ENCODE measurements at places on chromosomes 5 and 9. TPM values are rescaled to one million over a fixed set of nuclear protein-coding genes. Genes with fewer than 3 reads are reported as not detected.

The WNT8A gene
- not detected for total RNA-seq

The EXD3 gene
- 31.7 TPM for total RNA-seq

The ACOT12 gene
- total RNA-seq, result not detected

The MYO10 gene
- total RNA-seq, result 88.0 TPM

The CNTFR gene
- 2.3 TPM for total RNA-seq

The WDR38 gene
- total RNA-seq, result not detected

The CDX1 gene
- total RNA-seq, result 0.31 TPM

The LEAP2 gene
- 2.0 TPM for total RNA-seq

The PLCXD3 gene
- total RNA-seq, result 1.1 TPM

The PCDHGB1 gene
- total RNA-seq, result 2.3 TPM

The PRDM9 gene
- not detected for total RNA-seq

The GBGT1 gene
- 5.2 TPM for total RNA-seq

The TSSK1B gene
- total RNA-seq, result 0.29 TPM

The IFNA2 gene
- not detected for total RNA-seq

The HAVCR1 gene
- 1.2 TPM for total RNA-seq

The ZMAT2 gene
- 67.6 TPM for total RNA-seq

The CD74 gene
- 41.3 TPM for total RNA-seq

The DMRT2 gene
- 1.0 TPM for total RNA-seq

The TOR2A gene
- 21.8 TPM for total RNA-seq

The C7 gene
- 6.1 TPM for total RNA-seq

The SLC25A2 gene
- 1.1 TPM for total RNA-seq

The BTNL8 gene
- total RNA-seq, result not detected

The NPR3 gene
- 0.89 TPM for total RNA-seq

The GGTA1 gene
- not detected for total RNA-seq

The WDR31 gene
- 5.1 TPM for total RNA-seq

The MCC gene
- 18.9 TPM for total RNA-seq

The IL4 gene
- total RNA-seq, result not detected

The PWWP2A gene
- 33.3 TPM for total RNA-seq

The NIM1K gene
- total RNA-seq, result 0.19 TPM

The PCDHGA11 gene
- total RNA-seq, result 3.3 TPM

The OR1Q1 gene
- total RNA-seq, result not detected

The SUSD3 gene
- 1.2 TPM for total RNA-seq

The C5orf58 gene
- not detected for total RNA-seq

The NEUROG1 gene
- not detected for total RNA-seq

The ANKRD31 gene
- total RNA-seq, result 0.55 TPM

The ZNF474 gene
- 0.29 TPM for total RNA-seq

The DMRT3 gene
- 0.53 TPM for total RNA-seq

All from progenitor cell of endocrine pancreas (in vitro differentiated cells).